HS-5 (cell line): ENCODE measurements at places on chromosomes 16 and 17.

DNA sequence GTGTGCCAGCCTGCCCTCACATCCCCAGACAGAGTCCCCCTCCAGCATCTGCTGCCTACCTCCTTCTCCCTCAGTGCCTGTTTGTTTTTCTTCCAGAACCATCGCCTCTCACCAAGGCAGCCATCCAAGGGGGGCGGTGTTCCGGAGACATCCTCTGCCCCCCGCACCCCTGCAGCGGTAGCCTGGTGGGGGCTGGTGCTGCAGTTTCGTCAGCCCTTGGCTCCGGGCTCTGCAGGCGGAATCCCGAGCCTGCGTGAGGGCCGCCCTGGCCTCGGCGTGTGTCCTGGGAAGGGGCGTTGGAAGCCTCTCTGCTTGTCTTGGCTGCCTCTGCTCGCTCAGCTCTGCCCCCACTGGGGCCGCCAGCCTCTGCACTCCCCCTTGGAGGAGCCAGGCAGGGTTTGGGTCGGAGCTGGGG, 126.0 kb upstream of the CIBAR2 start:
- no peak for DNase-seq

DNA sequence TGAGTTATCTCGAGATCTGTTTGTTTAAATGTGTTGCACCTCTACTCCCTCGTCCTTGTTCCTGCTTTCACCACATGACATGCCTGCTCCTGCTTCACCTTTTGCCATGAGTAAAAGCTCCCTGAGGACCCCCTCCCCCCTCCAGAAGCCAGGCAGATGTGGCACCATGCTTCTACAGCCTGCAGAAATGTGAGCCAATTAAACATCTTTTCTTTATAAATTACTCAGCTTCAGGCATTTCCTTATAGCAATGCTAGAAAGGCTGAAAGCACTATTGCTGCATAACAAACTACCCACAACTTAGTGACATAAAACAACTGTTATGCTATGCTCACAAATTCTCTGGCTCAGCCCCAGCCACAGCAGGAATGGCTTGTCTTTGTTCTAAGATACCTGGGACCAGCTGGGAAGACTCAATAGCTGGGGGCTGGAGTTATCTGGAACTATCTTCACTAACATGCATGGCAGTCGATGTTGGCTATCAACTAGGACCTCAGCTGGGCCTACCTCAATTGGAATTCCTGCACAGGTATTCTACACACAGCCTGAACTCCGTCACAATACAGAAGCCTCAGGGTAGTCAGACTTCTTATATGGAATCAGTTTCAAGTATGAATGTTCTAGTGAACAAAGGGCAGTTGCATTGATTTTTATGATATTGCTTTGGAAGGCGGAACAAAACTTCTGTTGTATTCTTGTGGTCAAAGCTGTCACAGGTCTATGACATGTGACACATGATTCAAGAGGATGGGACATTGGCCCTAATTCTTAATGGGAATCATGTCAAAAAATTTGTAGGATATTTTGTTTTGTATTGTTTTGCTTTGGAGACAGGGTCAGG, 186.0 kb upstream of the PIRT start:
- DNase-seq, result no peak

DNA sequence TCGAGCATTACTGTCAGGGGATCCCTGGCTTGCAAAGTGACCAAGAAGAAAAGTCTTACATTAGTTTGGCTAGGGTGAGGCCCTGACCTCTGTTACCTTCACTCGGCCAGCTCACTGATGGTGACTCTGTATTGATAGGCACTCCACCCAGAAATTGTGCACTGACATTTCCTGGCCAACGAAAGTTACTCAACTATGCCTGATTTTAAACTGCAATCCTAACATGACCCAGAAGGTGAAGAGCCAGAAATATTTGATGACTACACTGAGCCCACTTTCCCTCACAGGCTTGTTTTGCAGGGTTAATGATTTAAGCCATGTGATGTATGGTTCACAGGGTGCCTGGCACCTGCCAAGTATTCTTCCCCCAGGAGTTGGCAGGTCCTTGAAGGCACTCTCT, 208.2 kb upstream of the MAF start:
- no peak for DNase-seq

DNA sequence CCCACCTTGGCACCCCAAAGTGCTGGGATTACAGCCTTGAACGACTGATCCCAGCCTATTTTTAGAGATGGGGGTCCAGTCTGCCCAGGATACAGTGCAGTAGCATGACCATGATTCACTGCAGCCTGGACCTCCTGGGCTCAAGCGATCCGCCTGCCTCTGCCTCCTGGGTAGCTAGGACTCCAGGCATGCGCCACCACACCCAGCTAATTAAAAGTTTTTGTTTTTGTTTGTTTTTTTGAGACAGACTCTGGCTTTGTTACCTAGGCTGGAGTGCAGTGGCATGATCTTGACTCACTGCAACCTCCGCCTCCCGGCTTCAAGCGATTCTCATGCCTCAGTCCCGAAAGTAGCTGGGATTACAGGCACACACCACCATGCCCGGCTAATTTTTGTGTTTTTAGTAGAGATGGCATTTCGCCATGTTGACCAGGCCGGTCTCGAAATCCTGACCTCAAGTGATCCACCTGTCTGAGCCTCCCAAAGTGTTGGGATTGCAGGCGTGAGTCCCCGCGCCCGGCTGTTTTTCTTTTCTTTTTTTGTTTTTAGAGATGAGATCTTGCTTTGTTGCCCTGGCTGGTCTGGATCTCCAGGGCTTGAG, 2.3 kb upstream of the PAFAH1B1 start:
- DNase-seq, result no peak

GRCh38 chr16:11612665-11613025, 25.9 kb upstream of the LITAF start:
- DNase-seq, result no peak

DNA sequence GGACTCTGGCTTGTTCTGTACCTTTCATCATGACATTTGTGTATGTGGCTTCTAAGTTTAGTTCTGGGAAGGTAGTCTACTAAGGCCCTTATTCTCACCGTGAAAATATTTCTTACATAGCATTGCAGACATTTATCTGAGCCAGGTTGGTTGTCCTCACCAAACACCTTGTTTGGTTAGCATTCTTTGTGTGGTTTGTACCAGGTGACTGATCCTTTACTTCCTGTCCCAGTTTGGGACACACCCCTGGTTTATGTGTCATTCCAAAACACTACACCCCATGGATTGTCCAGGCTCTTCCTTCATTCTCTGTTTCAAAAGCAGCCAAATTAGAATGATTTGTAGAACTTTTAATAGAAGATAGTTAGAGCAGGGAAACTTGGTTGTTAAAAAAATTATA, 23.2 kb upstream of the DUSP14 start:
- no peak for DNase-seq

DNA sequence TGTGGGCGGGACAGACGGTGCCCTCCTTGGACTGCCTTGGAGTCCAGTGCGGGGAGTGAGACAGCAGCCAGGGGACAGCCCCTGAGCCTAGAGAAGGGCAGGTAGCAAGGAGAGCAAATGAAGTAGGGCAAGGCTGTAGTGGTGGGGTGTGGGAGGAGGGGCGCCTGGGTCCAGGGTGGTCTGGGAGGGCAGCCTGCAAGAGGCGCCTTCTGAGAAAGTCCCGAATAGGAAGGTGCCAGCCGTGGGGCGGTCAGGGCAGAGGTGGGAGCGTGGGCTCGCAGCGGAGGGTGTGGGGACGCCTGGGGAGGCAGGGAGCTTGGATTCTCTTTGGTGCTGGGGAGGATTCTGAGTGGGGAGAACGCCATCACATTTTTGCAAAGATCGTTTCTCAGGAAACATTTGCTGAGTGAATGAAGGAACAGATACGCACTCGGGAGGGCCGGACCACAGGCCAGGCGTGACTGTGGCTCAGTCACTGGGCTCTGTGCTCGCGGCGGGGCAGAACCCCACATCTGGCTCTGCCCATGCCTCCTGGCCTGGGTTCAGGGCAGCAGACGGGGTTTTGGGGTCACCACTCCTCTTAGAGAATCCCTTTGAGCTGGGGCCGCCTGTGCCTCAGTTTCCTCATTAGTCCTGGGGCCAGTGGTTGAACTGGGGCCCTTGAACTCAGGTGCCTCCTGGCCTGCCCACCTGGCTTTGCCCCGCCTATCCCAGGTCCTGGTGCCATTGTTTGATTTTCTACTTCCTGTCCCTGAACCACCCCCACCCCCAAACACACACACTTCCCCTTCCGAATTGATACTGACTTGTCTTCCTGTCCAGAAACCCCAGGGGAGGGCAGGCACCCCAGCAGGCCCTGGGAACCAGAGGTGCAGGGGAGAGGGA, 4.2 kb downstream of the SNN start:
- DNase-seq, result no peak

- no peak for DNase-seq
Observed at GRCh38 chr16:89700649-89701424, 668 bp downstream of the SPATA2L start.

- no peak for DNase-seq
Observed at GRCh38 chr17:74579900-74580299, 12.2 kb downstream of the CD300LD start.

DNA sequence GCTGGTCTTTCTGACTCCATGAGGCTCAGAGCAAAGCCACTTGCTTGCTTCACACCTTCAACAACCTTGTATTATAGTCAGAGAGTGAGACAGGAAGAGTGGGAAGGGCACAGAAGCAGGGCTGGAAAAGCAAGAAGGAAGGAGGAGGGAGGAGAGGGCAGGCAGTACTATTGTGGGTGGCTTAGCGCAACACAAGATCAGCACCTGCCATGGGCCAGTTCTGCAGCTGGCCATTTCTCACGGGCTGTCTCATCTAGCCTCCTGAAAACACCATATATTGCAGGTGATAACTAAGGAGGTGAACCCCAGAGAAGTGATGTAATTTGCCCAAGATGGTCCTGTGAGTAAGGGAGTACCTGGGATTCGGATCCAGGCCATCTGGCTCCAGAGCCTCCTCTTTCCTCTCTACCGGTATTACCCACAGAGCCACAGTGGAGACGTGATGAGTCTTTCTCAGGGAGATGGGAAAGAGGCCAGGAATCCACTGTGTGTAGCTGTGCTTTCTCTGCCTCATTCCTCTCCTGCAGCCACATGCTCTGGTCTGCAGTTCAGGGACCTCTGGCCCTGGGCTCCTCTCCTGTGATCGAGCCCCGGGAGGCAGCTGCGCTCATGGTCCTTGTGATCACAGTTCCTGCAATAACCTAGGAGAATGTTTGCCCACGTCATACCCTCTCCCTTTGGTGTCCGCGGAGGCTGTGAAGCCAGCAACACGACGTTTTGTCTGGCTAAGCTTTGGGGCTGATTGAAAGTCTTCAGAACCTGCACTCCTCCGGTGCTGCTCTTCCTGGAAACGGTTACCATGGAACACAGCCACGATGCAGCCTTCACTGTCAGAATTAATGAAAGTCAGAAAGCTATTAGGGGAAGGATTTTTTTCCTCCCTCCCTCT, 178.1 kb upstream of the CCL2 start:
- no peak for DNase-seq

- no peak for DNase-seq
Observed at GRCh38 chr17:57458718-57459285, 202.5 kb downstream of the MSI2 start.

DNA sequence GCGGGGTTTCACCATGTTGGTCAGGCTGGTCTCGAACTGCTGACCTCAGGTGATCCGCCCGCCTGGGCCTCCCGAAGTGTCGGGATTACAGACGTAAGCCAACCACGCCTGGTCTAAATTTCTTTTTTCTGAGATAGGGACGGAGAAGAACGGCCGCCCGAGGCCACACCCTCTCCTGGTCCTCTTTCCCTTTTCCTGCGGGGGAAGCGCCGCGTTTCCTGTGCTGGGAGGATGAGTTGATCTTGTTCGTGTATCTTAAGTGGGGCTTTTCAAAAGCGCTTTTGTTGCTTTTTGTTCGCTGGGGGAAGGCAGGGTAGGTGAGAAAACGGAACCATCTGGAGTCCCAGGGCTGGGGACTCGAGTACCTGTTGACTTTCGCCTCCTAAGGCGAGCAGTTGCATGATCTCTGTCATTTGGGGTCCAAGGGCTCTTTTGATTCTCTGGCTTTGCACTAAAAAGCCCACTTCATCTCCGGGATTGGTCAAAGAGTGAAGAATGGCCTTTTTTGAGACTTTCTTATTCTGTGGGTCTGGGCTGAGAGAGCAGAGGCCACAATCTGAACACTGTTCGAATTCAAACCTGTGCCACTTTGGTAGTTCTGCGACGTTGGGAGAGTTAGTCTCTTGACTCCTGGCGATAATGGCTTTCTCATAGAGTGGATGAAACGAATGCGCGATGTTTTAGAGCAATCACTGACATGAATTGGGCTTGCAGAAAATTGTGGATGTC, 1.3 kb downstream of the FUS start:
- DNase-seq, result no peak

GRCh38 chr17:30176855-30177254, 58.6 kb downstream of the SLC6A4 start:
- no peak for DNase-seq

- DNase-seq, result no peak
Observed at GRCh38 chr17:39702901-39703893, 3.3 kb downstream of the ERBB2 start.

GRCh38 chr17:50346313-50347116, 589 bp downstream of the XYLT2 start:
- DNase-seq, result no peak

DNA sequence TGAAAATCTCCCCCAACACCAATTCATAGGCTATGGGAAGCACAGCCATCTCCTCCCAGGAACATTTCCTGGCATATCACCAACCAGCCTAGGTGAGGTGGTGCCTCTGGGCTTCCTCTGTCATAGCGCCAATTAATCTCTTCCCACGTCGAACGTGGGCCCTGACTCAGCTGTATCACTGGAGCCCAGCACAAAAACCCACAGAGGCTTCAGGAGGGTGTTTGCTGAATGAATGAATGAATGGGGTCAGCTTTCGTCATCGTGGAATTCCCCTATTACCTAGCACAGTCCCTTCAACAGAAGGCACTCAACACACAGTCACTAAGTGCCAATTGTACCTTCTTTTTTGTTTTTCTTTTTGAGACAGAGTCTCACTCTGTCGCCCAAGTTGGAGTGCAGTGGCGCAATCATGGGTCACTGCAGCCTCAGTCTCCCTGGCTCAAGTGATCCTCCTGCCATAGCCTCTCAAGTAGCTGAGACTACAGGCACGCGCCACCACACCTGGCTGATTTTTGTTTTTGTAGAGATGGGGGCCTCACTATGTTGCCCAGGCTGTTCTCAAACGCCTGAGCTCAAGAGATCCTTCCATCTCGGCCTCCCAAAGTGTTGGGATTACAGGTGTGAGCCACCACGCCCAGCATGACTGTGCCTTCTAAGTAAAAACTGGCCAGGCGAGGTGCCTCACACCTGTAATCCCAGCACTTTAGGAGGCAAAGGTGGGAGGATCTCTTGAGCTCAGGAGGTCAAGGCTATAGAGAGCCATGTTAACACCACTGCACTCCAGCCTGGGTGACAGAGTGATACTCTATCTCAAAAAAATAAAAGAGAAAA, 4.1 kb downstream of the ZNF688 start:
- no peak for DNase-seq
